ENCODE measurements at places on chromosomes 3 and 15.

GRCh38 chr15:77782691-77783090 is 150.0 kb upstream of the LINGO1 start:
- no peak for DNase-seq

DNA sequence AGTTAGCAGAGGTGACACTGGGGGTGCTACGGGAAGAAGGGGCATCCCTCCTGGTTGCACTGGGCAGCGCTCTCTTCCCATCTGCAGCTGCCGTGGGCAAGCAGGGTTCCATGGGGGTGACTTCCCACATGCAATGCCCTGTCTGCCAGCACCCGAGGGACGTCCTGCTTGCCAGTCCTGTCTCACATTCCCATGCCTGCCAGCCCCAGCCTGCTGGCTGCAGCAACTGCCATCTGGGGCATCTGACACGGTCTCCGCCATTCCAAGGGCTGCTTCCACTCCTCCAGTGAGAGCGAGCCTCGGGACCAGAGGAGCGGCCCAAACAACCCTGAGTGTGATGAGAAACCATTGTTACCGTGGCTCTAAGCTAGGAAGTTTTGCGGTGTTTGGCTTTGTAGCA is 45.4 kb upstream of the RPL32 start:
- no peak for DNase-seq

- no peak for DNase-seq
Measured at GRCh38 chr3:72312339-72312738, 527.4 kb upstream of the PROK2 start.

GRCh38 chr3:111648991-111649579 is 53.9 kb upstream of the ZBED2 start:
- peak; percentile 87 for DNase-seq

DNA sequence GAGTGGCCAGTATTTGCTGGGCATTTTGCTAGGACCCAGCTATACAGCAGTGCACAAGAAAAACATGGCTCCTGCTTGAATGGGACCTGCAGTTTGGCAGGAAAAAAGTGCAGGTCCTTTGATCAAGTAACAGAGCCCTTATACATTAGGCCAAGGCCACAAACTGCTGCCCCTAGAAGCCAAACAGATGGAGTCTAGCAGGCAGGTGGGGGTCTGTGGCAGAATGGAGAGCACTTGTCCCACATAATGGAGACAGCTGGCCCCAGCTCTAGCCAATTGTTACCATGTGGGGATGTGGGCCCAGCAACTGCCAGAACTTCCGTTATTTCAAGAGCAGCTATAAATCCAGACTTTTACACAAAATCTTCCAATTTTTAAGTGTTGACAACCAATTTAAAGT is 79.3 kb downstream of the SHQ1 start:
- DNase-seq: no peak

- DNase-seq: peak; percentile 44
Measured at GRCh38 chr3:148737104-148737530, 39.4 kb downstream of the AGTR1 start.

GRCh38 chr3:114213627-114214541 is 23.5 kb downstream of the ZNF80 start:
- peak; percentile 12 for DNase-seq

DNA sequence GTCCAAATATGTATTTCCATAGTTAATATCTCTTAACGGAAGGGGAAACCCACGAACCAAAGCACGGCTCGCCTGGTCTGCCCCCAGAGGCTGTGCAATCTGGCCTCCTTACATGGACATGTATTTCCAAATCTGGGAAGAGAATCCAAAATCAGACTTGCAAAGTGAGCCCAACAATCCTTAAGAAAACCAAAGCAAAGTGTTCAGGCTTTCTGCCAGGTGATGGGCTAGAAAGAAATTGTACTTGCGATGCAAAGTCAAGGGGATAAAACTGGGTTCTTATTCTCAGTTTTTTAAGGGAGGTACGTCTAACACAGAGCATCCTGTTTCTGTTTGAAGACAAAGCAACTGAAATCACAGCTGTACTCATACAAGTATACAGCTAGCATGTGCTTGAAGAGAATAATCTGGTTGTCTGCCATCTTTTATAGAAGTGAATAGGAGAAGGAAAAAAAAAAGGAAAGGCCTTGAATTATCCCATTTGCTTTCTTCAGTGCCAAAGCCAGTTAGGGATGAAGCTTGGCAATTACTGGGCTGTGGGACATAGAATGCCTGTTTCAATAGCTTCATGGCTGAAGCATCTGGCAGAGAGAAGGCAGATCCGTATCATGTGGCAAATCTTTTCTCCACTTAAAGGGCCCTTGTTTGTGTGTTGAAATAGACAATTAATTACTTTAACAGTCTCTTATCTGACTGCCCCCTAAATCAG is 48.4 kb downstream of the LRIG1 start:
- no peak for DNase-seq

GRCh38 chr3:38960953-38961622 is 90.7 kb downstream of the SCN11A start:
- peak; percentile 50 for DNase-seq

DNA sequence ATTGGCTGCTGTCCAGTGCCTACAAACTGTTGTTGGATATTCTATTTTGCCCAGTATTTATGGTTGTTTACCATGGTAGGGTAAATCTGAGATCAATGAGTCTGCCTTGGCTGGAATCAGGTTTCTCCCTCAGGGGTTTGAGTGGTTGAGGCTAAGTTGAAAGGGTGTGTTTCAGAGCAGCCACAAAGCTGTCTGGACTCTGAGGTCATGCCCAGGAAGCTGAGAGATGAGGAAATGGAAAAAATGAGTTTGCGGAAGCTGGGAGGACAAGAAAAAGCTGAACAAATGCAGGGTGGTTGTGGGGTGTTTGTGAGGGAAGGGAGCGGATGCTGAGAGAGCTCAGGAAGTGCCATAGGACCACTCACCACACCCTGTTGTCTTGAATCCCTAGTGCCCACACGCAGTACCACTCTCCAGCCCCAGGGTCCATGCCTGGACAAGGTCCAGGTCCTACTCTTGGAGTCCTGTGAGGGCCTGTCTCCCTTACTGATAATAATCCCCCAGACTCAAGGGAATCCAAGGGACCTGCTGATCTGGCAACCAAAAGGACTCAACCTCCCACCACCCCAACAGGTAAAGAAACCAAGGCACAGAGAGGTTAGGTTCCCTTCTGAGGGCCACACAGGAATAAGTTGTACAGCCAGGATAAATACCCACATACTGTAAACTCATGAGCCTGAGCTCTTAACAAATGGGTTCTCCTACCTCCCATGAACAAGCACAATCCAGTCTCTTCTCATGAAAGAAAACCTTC is 81.6 kb downstream of the PPCDC start:
- DNase-seq: peak; percentile 89

DNA sequence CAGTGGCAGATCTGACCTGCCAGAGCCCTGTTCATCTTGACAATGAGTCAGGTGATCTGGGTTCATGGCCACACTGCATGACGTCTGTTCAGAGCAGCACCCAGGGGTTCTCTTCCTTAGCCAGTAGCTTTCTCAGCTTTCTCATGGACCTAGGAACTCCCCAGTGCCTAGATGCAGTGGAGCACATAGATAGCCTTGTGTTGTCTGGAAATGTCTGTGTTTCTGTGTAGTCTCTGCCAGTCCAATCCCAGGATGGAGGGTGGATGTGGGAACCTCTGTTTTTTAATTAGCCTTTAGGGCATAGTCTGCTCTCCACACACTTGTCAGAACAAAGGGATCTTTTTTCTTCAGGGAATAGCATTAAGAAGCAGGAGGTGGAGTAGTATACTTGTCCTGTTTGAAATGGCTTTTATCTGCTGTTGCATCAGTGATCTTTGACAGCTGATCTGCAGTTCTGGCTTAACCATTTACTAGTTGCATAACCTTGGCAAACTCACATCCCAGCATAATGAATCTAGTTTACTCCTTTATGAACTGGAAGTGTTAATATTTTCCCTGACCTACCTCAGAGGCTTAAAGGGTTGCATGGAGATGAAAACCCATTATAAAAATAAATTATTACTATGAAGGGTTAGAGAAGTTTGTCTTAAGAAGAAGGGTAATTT is 16.1 kb upstream of the CACNA1D start:
- DNase-seq: no peak

DNA sequence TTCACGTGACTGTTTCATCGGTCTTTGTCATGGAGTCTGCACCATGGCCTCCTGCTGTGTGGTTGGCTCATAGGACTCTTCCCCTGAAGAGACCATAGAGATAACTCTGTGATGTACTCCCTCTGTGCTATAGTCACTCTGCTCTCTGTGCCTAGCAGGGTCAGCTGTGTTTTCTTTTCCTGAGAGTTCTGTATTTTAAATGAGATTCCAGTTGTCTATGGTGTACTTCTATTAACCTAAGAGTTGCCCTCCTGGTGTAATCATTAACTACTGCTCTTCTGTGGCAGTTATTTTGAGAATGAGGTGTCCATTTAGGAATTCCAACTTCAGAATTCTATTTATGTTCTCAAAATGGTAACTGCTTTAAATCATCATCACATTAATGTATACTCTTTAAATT is 114.5 kb upstream of the ARPP21 start:
- no peak for DNase-seq

DNA sequence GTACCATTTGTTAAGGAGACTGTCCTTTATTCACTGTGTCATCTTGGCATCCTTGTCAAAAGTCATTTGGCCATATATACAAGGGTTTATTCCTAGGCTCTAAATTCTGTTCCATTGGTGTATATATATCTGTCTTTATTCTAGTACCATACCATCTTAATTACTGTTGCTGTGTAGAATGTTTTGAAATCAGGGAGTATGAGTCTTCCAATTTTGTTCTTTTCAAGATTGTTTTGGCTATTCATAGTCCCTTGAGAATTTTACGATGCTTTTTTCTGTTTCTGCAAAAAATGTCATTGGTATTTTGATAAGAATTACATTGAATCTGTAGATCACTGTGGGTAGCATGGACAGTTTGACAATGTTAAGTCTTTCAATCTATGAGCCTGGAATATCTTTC is 28.7 kb downstream of the PFN2 start:
- peak; percentile 22 for DNase-seq

DNA sequence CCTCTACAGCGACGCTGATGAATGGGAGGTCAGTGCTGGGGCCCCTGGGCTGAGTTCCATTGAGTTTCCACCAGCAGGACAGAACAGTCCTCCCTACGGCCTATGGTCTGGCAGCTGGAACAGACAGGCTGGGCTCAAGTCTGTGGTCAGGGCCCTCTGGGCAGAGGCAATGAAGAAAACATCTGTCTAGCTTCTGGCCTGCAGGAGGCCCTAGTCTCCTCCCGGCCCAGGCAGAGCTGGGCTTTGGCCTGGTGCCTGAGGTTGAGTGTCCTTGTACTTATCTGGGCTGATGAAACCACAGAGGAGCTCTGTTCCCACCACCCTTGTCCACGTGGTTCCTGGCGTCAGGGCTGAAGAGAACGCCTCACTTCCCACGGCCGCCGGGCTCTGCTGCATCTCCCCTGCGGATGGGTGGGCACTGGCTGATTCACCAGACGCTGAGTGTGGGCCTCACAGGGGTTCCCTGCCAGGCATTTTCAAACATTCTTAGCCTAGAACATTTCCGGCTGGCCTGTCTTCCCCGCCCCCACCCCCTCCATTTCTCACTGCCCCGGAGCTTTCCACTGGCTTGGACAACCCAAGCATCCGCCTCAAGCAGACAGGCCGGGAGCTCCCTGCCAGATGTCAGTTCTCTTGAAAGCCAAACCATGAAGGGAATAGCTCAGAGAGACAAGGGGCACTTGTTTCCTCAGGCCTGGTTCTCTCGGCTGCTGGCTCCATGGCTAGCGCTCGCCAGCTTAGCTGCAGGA is 20.3 kb downstream of the PPCDC start:
- DNase-seq: peak; percentile 100

- DNase-seq: no peak
Measured at GRCh38 chr3:8651418-8652323, 7.1 kb upstream of the SSUH2 start.

- peak; percentile 79 for DNase-seq
Measured at GRCh38 chr3:160006282-160007163, 17.9 kb downstream of the IL12A start.

DNA sequence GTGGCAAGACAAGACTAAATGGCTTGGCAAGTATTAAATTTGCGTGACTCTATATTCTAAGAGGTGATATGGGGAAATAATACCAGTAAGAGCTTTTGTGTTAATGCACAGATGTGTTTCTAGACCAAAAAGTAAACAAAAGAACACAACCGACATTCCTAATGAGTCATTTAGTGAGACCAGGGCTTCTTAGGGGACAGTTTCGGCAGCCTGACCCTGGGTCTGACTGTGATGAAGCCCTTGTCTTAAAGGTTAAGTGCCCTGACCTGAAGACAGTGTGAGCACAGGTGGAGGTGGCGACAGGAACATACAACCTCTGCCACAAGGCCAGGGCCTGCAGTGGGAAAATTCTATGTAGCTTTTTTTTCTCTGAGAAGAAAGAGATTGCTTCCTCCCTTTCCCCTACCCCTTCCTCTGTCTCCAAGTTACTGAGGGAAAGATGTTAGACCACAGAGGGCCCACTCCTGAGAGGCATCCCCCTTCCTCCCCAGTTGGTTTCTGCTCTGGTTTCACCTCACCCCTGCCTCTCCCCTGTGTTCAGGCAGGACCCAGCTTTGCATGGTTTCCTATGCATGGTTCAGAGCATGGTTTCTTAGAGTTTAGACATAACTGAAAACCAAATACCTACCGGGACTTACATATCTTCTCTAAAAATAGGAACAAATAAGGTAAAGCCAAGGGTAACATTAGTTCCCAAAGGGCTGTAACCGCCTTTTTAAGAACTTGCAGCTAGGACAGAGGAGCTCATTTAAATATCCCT is 24.8 kb upstream of the CMTM7 start:
- peak; percentile 42 for DNase-seq

GRCh38 chr15:70636540-70637165 is 126.7 kb downstream of the UACA start:
- no peak for DNase-seq

GRCh38 chr3:35640190-35641165 is 1.2 kb downstream of the ARPP21 start:
- DNase-seq: no peak

DNA sequence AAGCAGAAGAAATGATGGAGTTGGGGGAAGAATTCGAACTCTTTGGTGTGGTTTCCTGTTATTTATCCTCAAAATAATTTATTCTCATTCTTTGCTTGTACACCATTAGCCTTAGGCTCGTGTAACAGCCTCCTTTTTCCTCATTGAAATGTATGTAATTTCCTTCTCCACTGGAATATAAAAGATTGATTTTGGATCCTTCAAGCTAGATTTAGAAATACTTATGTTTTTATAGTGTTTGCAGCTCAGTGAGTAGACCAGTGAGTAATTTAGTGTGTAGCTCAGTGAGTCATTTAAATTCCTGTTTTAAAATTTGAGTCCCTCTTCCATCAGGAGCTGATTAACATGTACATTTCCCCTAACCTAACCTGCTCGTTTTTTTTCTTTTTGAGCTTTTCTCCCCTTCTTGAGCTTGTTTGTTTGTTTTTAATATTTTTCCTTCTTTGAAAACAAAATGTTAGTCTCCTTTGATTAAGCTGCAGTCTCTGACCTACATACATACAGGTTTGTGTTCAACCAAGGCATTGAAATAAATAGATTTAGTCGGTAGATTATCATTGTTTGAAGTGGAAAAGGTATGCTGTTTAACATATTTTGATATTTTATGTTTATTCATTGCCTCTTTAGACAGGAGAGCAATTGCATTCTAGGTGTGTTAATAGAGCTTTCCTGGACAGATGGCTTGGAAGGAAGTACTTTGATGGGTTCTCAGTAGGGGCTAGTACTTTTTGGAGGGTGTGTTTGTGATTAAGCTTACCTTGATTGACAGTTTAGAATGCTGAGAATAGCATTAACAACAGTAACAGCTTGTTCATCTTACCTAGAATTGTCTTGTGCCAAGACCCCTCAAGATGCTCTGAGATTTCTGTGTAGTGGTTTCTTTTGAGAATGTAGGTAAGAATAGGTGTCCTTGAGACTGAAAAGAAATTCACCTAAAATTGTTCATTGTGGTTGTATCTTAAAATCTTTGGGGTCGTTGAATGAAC is 5.9 kb downstream of the USP3 start:
- peak; percentile 58 for DNase-seq

Data from fibroblast of villous mesenchyme (primary cell).